ENCODE measurements at places on chromosomes 5 and 9.

DNA sequence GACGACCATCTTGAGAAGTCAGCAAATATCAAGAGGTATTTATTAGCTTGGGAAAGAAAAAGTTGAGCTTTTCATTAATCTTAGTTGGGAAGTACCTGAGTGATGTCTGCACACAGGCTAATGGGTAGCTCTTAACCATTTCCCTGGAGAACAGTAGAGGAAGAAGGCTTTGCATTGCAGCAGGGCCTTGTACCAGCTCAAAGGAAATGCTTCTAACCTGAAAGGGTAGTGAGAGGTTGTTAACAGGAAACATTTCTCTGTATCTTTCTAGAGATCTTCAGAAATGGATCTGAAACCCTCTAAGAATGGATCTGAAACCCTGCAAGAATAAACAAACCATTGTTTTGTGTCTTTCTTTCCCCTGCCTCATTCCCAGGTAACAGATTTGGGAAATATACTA lies 393.3 kb downstream of the PLK2 start:
- no peak for DNase-seq

DNA sequence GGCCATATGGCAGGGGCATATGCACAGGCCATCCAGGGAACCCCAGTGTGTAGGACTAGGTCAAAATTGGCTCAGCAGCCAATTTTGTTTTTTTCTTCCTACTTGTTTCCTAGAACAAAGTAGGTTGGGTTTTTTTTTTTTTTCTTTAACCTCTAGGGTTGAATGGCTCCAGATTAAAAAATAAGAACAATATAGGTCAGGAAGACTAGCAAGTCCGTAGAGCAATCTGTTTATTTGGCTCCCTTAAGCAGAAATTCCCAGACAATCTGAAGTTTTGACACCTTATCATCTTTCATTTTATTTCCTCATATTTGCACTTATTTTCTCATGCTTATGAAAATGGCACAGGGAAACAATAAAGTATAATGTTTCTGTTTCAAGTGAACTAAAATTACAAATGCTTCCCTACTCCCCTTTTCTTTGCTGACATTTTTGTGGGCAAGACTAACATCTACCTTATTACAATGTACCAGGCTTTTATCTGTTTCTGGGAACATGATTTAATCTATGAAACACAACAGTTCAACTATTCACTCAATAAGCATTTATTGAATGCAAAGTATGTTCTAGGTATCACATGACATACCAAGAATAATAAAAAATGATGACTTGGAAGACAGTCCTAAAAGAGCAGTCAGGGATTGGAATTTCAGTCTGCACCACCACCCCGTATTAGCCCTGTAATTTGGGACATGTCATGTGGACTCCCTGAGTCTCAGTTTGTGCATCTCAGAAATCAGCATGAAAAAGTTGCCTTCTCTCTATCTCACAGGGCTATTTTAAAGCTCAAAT lies 30.5 kb downstream of the TLR4 start:
- no peak for DNase-seq

DNA sequence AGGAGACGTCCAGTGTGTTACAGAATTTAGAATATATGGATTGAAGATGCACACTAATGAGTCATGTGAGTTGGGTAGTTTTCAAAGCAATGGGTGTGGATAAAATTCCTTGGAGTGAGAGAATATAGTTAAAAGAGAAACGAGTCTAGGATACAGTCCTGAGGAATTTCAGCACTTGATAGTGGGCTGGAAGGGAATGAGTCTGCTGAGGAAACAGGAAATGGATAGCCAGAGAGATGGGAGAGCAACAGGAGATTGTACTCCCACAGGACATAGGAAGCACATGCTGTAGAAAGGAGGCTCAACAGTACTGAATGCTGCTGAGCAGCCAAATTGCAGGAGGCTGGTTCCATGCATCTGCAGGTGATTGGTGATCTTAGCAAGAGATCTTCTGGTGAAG lies 68.1 kb downstream of the FBN2 start:
- DNase-seq: no peak

DNA sequence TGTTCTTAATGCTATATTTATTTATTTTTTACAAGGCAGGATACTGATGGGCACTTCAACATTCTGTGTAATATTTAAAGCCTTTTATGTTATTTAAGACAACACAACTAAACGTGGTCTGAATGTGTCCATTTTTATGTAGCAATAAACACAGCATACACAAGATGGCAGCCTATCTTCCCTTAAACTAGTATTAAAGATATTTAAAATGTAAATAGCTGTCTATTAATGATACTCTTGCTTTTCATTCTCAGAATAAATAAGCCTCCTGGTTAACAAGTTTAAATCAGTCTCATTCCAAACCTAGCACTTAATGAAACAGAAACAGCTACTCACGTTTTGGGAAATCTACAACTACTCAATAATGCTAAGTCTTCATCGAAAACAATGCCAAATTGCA lies 315.7 kb downstream of the MCTP1 start:
- DNase-seq: no peak

DNA sequence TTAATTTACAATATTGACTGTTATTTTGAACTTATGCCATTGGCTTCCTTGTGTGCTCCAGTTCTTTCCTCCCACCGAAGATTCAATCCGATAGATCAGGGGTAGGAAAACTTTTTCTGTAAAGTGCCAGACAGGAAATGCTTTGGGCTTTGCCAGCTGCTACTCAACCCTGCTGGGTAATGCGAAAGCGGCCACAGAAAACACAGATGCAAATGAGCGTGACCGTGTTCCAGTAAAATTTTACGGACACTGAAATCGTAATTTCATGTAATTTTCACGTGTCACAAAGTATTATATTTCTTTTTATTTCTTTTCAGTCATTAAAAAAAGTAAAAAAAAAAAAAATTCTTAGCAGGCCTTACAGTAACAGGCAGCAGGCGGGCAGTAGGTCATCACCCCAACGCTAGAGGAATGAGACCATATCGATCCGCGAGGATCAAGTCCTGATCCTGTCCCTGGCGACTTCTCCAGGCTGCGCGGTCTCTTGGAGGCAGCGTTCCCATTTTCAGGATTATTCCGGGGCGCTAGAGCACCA lies 599 bp downstream of the NMRK1 start:
- DNase-seq: no peak

- DNase-seq: no peak
These were observed 6.0 kb downstream of the NR3C1 start for GRCh38 chr5:143397302-143398052.

DNA sequence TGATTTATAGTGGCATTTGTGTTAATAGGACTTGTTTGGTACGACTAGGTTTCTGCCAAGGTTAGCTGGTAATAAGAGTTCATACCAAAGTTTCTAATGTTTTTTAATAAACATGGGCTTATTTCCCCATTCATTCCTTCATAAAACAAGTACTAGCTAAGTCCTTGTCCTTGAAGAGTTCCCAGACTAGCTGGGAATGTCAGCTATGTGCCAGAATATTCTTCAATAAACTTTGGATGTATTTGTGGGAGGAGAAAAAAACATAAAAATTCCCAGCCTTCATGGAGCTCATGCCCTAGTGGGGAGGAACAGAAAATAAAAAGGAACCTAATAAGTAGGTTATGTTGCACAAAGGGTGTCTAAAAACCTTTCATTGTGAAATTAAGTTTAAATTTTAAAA lies 176.9 kb downstream of the DENND1A start:
- DNase-seq: no peak

- DNase-seq: no peak
These were observed 47.8 kb upstream of the IRX4 start for GRCh38 chr5:1930501-1930879.

- DNase-seq: no peak
These were observed 17.8 kb upstream of the DPM2 start for GRCh38 chr9:127955294-127956015.

- no peak for DNase-seq
These were observed 119.9 kb downstream of the PAX5 start for GRCh38 chr9:36914212-36914577.

DNA sequence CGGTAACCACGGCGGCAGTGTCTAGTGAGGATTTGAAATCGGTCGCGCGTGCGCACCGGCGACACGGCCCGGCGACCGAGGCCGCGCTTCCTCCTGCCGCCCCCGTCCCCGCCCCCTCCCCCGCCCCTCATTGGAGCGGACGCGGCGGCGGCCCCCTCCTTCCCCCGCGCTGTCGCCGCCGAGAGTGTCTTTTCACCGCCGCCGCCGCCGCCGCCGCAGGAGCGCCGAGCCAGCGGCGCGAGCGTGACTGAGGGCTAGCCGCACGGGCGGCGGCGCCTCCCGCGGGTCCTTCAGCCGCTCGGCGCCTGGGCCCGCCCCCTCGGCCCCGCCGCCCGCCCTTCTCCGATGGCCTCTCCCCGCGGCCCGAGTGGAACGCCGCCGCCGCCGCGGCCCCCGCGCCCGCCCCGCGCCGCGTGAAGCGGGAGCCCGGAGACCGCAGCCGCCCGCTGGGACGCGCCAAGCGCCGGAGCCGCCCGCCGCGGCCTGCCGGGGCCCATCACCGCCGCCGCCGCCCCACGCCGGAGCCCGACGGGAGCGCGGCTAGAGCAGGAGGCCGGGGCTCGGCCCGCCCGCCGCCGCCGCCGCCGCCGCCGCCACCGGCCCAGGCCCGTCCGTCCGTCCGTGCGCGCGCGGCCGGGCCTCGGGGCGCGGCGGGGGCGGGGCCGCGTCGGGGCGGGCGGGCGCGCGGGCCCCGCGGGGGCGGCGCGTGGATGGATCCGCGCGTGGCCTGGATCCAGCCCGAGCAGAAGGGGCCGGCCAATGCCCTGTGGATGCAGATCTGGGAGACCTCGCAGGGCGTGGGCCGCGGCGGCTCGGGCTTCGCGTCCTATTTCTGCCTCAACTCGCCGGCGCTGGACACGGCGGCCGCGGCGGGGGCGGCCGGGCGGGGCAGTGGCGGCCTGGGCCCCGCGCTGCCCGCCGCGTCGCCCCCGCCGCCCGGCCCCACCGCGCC lies at the start of gene TENT4A:
TENT4A (plus strand) TSS at position 159 of the 952 bp plus-strand sequence; CDS start at position 711, 552 bp downstream.
- no peak for DNase-seq

GRCh38 chr5:61806491-61807020 lies 474.5 kb downstream of the ZSWIM6 start:
- no peak for DNase-seq

- no peak for DNase-seq
These were observed 251.2 kb downstream of the EFNA5 start for GRCh38 chr5:107419498-107419897.

DNA sequence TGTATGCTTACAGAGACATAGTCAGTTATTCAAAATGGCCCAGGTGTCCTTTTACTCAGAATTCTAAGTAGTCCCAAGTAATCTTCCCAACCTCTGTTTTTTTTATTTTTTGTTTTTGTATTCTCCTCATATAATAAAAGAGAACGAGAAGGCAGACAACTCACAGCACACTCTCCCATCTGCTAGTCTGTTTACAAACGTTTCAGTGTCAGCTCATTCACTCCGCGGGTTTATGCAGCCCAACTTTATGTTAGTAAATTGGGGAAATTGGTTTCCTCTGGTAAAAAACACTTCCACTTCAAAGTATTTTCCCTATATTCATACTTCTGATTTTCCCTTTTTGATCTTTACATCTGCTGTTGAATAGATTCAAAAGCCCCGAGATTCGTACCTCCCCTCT lies 347.2 kb downstream of the EFNA5 start:
- DNase-seq: no peak

Data from HFF-Myc (cell line).